ENCODE measurements at places on chromosomes 12 and 14.

DNA sequence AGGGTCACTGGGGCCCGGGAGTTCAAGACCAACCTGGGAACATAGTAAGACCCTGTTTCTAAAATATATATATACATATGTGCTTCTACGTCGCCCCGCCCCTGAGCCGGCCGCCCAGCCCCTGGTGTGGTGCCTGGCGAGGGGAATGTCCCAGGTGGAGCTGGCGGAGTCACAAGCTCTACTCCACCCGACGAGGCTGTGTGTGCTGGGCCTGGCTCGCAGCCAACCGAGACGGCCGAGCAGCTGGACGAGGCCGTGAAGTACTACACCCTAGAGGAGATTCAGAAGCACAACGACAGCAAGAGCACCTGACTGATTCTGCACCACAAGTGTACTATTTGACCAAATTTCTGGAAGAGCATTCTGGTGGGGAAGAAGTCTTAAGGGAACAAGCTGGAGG, 22.1 kb upstream of the ITPK1 start:
- no peak for DNase-seq

GRCh38 chr12:124524231-124524925, 43.0 kb downstream of the NCOR2 start:
- DNase-seq, result no peak

GRCh38 chr12:126651133-126651532, 1585.9 kb downstream of the AACS start:
- no peak for DNase-seq

GRCh38 chr12:67025543-67026114, 243.5 kb upstream of the CAND1 start:
- peak; percentile 36 for DNase-seq

GRCh38 chr12:132904718-132905328, 17.4 kb upstream of the CHFR start:
- no peak for DNase-seq

DNA sequence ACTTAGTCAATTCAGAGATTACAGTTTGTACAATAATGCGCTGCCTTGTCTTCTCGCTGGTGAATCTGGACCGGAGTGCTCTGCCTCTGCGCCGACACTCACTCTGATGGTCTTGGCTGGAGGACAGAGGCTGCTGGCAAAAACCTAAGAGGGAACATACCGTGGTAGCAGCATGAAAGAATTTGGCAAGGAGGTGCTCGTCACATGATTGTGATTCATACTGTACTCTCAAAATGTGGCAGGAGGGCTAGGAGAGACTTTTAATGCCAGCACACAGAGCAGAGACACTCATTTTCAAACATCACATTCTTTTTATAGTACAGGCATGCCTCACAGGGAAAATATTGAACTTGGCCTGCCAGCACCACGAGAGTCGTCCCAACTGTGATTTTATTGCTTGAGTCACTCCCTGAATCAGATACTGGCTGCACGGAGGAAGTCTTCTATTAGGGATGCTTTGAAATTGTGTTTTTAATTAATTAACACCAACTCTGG, 67.8 kb downstream of the HMGA2 start:
- no peak for DNase-seq

DNA sequence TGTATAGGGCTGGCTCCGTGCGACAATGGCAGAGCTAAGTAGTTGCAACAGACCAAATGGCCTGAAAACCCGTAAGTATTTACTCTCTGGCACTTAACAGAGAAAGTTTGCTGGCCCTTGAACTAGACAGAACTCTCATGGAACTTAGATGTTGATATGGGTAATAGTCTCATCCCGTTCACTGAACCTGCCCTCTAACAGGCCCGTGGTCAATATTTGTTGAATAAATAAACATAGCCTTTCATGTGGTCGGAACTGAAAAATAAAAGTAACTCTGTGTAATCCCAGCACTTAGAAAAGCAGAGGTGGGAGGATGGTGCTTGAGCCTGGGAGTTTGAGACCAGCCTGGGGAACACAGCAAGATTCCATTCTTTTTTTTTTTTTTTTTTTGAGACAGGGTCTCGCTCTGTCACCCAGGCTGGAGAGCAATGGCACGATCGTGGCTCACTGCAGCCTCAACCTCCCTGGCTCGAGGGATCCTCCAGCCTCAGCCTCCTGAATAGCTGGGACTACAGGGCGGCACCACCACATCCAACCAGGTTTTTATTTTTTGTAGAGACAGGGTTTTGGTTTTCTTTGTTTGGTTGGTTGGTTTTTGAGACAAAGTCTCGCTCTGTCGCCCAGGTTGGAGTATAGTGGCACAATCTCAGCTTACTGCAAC, 29.7 kb downstream of the KDM2B start:
- DNase-seq, result no peak

DNA sequence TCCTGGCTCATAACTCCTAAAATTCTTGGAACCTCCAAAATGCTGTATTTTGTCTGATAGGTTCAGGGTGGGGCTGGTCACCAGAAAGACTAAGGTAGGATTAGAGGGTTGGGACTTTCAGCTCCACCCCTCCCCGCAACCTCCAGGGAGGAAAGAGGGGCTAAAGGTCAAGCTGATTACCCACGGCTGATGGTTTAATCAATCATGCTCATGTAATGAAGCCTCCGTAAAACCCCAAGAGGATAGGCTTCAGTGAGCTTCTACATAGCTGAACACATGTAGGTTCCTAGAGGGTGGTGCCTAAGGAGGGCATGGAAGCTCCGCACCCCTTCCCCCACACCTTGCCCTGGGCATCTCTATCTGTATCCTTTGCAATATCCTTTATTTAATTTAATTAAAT, 60.0 kb downstream of the DGLUCY start:
- no peak for DNase-seq

DNA sequence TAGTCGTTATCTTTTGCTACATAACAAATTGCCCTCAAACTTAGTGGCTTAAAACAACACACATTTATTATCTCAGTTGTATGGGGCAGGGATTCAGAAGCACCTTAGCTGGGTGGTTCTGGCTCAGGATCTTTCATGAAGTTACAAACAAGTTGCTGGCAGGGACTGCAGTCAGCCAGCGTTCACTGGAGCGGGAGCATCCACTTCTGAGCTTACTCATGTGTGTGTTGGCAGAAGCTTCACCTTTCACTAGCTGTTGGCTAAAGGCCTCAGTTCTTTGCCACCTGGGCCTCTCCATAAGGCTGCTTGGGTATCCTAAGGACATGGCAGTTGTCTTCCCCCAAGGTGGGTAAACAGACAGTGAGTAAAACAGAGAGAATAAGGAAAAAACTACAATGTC, 365.7 kb downstream of the RPS29 start:
- DNase-seq, result peak; percentile 68

- no peak for DNase-seq
Observed at GRCh38 chr12:120199595-120200306, 1.2 kb downstream of the RPLP0 start.

Measured in NCI-H1694 treated with DMSO at 0.1 percent for 48 hours (cell line).